IPS DF 6.9 (cell line): ENCODE measurements at places on chromosomes 5 and 9.

DNA sequence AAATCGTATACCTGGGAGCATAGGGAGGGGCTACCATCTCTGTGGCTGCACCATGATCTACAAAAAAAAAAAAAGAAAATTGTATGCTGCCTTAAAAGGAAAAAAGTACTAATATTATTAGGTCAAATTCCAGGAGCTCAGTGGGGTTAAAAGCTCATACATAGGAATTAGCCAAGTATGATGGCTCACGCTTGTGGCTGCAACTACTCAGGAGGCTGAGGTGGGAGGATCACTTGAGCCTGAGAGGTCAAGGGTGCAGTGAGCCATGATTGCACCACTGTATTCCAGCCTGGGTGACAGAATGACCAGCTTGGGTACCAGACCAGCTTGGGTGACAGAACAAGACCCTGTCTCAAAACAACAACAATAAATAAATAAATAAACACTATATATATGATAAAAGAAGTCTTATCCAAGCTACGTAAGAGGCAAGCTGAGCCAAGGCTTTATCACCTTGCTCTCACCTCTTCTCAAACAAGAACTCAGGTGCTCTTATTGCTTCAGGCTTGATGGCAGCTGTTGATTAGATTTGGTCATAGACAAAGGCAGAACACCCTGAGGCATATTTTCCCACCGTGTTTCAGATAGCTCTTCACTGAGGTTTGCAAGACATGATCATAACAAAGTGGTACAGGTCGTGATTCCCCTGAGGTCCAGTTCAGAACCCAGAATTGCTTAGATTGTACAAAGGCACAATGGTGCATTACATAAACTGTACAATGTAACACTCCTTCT lies 3.3 kb upstream of the FBXW11 start:
- H3K4me3 ChIP-seq = no peak overlapping the region
- H3K4me1 ChIP-seq = peaks cover 4% of the 10 kb centered on the region; the same call in 1 of the 2 replicates
- no peaks in the 10 kb centered on the region for H3K36me3 ChIP-seq
- DNase-seq = no peak
- no peak overlapping the region for H3K27ac ChIP-seq

- H3K36me3 ChIP-seq = no peaks in the 10 kb centered on the region
- H3K4me1 ChIP-seq = peaks cover 1% of the 10 kb centered on the region
- H3K27me3 ChIP-seq = peaks cover 66% of the 10 kb centered on the region
- no peak overlapping the region; the same call in 1 of the 2 replicates for H3K4me3 ChIP-seq
- DNase-seq = no peak
Observed at GRCh38 chr5:527646-528628, 3.7 kb upstream of the SLC9A3 start.

DNA sequence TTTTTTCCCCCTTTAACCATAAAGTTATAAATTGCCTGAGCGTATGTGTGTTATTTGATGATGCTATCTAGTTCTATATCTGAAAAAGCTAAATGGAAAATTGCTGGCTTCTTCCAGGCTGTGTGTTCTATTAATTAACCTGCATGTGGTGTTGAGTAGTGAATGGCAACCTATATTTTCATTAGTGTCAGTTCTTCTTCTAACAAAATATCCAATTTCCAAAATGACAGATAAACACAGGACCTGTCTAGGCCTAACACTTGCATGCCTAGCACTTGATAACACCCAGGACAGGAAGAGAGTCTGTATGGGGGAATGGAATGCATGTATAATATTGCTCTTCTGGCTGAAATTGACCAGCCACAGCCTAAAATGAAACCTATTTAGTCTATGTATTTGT lies 91.7 kb downstream of the CD180 start:
- no peak overlapping the region for H3K4me3 ChIP-seq
- no peak for DNase-seq
- no peaks in the 10 kb centered on the region for H3K27me3 ChIP-seq

GRCh38 chr5:113190347-113190746 lies 213.7 kb downstream of the DCP2 start:
- H3K4me1 ChIP-seq = peaks cover 2% of the 10 kb centered on the region
- no peaks in the 10 kb centered on the region for H3K36me3 ChIP-seq
- H3K27ac ChIP-seq = no peak overlapping the region
- no peaks in the 10 kb centered on the region for H3K27me3 ChIP-seq
- DNase-seq = no peak
- H3K4me3 ChIP-seq = no peak overlapping the region

GRCh38 chr5:170627271-170627670 lies 123.5 kb downstream of the KCNIP1 start:
- H3K27me3 ChIP-seq = no peaks in the 10 kb centered on the region
- DNase-seq = no peak
- no peaks in the 10 kb centered on the region for H3K36me3 ChIP-seq
- H3K27ac ChIP-seq = no peak overlapping the region

DNA sequence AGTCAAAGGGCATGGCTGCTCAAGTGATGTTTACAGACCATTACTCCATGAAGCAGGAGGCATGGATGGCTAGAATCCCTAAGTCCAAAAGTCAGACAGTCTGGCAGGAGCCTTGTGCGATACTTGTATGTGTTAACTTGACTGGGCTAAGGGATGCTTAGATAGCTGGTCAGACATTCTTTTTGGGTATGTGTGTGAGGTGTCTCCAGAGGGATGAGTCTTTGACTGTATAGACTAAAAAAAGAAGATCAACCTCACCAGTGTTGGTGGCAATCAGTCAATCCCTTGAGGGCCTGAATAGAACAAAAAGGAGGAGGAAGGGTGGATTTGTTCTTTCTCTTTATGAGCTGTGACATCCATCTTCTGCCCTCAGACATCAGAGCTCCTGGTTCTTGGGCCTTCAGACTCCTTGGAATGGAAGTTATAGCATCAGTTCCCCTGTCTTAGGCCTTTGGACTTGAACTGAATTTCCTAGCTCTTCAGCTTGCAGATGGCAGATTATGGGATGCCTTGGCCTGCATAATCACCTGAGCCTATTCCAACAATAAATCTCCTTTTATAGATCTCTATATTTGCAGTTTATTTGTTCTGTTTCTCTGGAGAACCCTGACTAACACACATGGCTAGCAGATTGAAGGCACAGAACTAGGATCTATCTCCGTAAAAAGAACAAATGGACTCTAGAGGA lies 9.7 kb upstream of the HSPB3 start:
- no peaks in the 10 kb centered on the region for H3K27me3 ChIP-seq
- H3K4me1 ChIP-seq = no peaks in the 10 kb centered on the region
- no peak for DNase-seq
- no peak overlapping the region for H3K27ac ChIP-seq
- no peaks in the 10 kb centered on the region for H3K36me3 ChIP-seq

- no peak overlapping the region for H3K27ac ChIP-seq
- H3K4me3 ChIP-seq = no peak overlapping the region
- H3K36me3 ChIP-seq = peaks cover 24% of the 10 kb centered on the region
- H3K27me3 ChIP-seq = no peaks in the 10 kb centered on the region
Observed at GRCh38 chr9:124355941-124356744, 59.1 kb downstream of the PSMB7 start.

DNA sequence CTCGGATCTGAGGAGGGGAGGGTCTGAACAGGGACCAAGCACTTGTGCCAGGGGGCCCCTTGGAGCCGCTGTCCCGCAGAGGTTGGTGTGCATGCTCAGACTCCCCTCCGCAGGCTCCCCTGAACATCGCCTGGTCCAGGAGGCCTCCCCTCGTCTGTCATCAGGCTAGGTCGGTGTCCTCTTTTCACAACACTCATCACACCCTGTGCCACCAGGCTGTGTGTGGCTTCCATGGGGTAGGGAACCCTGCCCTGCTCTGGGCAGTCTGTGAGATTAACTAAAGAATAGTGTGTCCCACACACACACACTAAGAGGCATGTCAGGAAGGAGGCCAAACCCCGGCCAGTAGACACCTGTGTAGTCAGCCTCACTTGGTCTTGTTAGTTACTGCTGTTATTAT lies 119.3 kb downstream of the C5orf15 start:
- no peaks in the 10 kb centered on the region for H3K27me3 ChIP-seq
- no peaks in the 10 kb centered on the region for H3K4me1 ChIP-seq
- DNase-seq = no peak
- no peak overlapping the region for H3K27ac ChIP-seq
- no peaks in the 10 kb centered on the region for H3K36me3 ChIP-seq

DNA sequence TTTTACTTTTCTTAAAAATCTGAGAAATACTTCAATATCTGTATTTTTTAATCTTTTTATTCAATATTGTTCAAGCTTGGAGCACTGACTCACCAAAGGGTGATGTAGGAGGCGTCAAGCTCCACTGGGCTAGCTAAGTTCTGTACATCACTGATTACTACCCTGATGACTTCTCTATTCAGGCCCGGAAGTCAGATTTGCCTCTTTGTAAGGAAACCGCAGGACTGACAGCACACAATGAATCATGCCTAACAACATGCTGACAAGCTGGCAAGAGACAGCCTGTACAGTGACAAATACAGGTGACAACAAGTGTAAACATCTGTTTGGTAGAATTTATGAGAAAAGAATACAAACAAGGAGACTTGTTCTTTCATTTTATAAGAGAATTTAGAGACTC lies 627.9 kb upstream of the RORB start:
- H3K4me3 ChIP-seq = no peak overlapping the region
- no peaks in the 10 kb centered on the region for H3K36me3 ChIP-seq
- H3K27ac ChIP-seq = no peak overlapping the region
- H3K27me3 ChIP-seq = no peaks in the 10 kb centered on the region

DNA sequence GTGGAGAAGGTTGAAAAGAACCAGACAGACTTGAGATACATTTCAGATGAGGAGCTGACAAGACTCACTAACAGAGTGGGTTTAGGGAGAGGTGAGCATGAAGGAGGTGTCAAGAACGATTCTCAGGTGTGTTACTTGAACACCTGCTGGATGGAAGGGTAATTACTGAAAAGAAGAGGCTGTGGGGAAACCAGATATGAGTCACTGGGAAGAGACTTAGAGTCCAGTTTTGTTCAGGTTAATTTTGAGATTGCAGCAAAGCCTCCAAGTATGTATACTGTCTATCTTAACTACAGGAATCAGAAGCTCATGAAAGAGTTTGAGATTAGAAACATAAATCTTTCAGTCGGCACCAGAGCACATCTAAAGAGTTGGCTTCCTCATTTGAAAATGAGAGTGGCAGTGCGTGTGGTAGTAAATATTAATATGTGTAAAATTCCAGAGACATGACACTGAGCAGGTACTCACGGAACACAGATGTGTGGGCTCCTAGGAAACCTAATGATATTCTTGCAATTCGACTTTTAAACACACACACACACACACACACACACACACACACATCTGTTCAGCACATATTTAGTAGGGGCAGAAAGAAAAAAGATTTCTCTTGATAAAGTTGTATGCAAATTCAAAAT lies 197.1 kb downstream of the CDH18 start:
- no peak overlapping the region for H3K27ac ChIP-seq
- no peaks in the 10 kb centered on the region; the same call in 1 of the 2 replicates for H3K36me3 ChIP-seq
- DNase-seq = no peak
- no peak overlapping the region for H3K4me3 ChIP-seq
- no peaks in the 10 kb centered on the region for H3K27me3 ChIP-seq

DNA sequence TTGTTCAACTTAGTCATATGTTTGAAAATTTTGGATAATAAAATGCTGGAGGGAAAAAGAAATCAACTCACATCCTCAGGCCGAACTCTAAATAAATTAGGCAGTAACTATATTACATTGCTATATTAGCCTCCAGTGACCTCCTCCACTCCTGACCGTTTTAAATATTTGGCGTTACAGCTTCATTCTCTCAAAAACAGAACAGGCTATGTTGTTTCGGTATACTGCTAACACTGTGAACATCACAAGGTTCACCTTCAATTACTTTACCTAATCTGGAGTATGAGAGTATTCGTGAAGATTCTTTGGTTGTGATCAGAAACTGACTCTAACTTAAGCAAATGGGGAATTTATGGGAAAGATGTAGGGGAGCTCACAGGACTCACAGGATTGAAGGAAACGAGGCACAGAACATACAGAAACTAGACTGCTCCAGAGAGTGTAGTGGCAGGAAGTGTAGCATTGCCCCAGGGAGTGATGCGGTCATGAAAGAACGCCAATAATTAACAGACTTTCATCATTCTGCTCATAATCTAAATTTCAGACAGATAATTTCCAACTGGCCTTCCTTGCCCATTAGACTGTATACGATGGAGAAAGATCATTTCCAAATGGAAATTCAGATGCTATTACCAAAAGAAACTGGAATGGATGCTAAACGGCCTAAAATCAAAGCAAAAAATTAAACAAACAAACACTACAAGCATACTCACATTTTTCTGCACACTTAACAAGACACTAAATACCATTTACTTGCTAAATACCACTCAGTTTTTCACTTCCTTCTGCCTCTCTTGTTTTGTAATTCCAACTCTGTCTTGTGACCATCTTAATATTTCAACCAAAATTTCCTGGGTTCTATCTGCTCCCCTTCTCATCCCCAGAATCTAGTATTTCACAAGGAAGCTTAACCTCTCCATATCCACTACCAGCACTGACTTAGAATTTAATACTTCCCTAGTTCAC lies 110.1 kb upstream of the LPAR1 start:
- H3K4me3 ChIP-seq = no peak overlapping the region
- no peaks in the 10 kb centered on the region for H3K4me1 ChIP-seq
- no peak overlapping the region for H3K27ac ChIP-seq
- DNase-seq = no peak
- no peaks in the 10 kb centered on the region for H3K27me3 ChIP-seq
- H3K36me3 ChIP-seq = no peaks in the 10 kb centered on the region

GRCh38 chr5:37900692-37901091 lies 60.9 kb upstream of the GDNF start:
- H3K27me3 ChIP-seq = no peaks in the 10 kb centered on the region; the same call in 1 of the 2 replicates
- H3K27ac ChIP-seq = no peak overlapping the region
- H3K36me3 ChIP-seq = no peaks in the 10 kb centered on the region
- DNase-seq = no peak
- H3K4me3 ChIP-seq = no peak overlapping the region
- H3K4me1 ChIP-seq = no peaks in the 10 kb centered on the region

GRCh38 chr5:18605186-18605585 lies 970.9 kb downstream of the TAF11L14 start:
- no peak overlapping the region for H3K27ac ChIP-seq
- no peak for DNase-seq
- no peaks in the 10 kb centered on the region for H3K36me3 ChIP-seq
- no peak overlapping the region for H3K4me3 ChIP-seq
- H3K4me1 ChIP-seq = no peaks in the 10 kb centered on the region

GRCh38 chr5:113224605-113225065 lies 210.2 kb downstream of the TSSK1B start:
- DNase-seq = no peak
- H3K27me3 ChIP-seq = no peaks in the 10 kb centered on the region

DNA sequence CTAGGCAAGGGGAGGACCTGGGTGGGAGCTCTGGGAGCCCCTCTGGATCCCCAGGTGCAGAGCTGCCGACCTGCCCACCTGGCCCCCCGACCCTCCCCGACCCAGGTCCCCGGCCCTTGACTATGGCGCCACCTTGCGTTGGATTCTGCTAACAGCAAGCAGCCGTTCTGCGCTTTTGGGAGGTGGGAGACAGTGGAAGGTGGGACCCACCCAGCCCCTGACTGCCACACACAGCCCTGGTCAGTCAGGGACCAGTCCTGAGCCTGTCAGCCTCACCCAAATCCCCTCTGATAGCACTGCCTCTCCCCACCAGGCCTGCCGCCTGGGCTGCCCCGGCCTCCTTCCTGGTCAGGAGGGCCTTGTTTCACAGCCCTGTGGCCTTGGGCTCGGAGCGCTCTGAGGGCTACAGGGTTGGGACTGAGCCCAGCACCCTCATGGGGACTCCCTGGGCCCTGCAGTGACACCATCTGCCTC lies 77.9 kb downstream of the HMCN2 start:
- H3K4me3 ChIP-seq = no peak overlapping the region
- no peak overlapping the region for H3K27ac ChIP-seq
- peaks cover 7% of the 10 kb centered on the region for H3K4me1 ChIP-seq

- no peak for DNase-seq
- H3K36me3 ChIP-seq = no peaks in the 10 kb centered on the region
- no peak overlapping the region for H3K4me3 ChIP-seq
- no peaks in the 10 kb centered on the region for H3K4me1 ChIP-seq
- H3K27ac ChIP-seq = no peak overlapping the region
Observed at GRCh38 chr9:132506977-132507669, 75.3 kb upstream of the BARHL1 start.
